ENCODE measurements at places on chromosomes 5 and 9. TPM values are rescaled to one million over a fixed set of nuclear protein-coding genes. Genes with fewer than 3 reads are reported as not detected.

The FOXD4L4 gene
- total RNA-seq, result 0.17 TPM

The ABITRAM gene
- 5.4 TPM for total RNA-seq

DNA sequence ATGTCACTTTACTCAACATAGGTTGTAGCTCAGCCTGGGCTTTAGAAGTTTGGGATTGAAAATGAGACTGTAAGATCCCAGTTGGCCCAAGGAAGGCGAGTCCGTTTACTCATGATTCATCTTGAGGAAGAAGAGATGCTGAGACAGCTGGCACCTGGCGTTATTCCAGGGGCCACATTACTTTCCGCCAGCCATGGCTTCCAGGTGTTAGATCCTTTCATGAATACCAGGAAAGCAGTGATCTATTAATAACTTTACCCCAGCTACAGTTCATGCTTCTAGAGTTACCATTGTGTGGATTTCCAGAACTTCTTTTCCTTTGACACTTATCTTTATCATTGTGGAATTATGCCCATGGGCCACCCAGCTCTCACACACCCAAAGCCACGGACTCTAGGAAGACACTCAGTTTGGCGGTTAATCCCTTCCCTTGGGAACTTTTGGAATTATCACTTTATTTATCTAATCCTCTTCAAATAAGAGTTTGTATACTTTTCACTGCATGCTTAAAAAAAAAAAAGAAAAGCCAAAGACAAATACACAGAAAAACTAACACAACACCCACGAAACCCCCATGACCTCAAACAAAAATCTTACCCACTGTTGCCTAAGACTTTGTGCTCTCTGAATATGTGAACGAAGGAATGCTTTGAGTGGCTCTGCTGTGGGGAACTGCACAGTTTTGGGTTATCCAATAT lies 26.9 kb downstream of the RAI14 start:
- DNase-seq, result peak; percentile 95

DNA sequence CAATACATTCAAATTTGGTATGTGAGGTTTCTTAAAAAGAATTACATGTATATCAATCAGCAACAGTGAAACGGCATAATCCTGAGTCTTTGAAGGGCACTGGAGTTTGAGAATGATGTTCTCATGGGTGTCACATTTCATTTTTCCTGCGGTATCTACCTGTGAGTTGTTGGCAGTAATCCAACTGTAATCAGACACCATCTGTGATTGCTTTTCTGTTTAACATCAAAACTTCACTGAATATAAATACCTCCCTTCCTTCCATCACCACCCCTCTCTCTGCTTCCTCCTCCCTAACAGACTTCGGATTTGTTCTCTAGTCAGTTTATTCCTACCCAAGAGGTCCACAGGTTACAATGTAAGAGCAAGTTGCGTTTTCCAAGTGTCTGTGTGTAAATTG lies 275.2 kb upstream of the PCSK5 start:
- no peak for DNase-seq

- DNase-seq, result no peak
Measured at GRCh38 chr9:129675620-129676019, 10.2 kb downstream of the PRRX2 start.

DNA sequence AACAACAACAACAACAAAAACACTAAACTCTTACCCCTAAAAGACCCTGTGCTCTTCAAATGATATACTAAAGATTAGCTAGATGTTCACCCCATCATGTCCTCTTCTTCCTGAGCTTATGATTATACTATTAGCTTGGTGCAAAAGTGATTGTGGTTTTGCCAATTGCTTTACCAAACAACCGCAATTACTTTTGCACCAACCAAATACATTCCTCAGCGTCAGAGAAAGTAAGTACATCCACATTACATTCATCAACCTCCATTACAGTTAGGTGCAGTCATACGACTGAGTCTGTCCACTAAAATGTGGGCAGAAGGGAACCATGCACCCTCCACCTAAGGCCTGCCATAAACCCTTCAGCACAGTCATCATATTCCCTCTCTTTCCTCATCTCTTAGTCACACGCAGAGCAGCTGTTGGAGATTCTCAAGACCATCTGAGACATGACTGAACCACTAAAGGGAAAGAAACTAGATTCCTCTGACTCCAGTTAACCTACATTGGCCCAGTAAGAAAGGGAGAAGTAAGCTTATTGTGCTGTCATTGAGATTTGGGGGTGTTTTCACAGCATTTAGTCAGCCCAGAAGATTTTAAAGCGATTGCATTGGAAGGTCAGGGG lies 181.6 kb upstream of the TLE4 start:
- no peak for DNase-seq
